ENCODE measurements at places on chromosomes 2 and 18. TPM values are rescaled to one million over a fixed set of nuclear protein-coding genes. Genes with fewer than 3 reads are reported as not detected.

Gene CTNNA2
- total RNA-seq: 117 TPM

Gene SLC16A14
- 0.56 TPM for total RNA-seq

Gene SPATA3
- total RNA-seq: 0.71 TPM

Gene MOGAT1
- not detected for total RNA-seq

- ATAC-seq: no peak
These were observed 138.3 kb upstream of the CYP1B1 start for GRCh38 chr2:38214209-38214717.

DNA sequence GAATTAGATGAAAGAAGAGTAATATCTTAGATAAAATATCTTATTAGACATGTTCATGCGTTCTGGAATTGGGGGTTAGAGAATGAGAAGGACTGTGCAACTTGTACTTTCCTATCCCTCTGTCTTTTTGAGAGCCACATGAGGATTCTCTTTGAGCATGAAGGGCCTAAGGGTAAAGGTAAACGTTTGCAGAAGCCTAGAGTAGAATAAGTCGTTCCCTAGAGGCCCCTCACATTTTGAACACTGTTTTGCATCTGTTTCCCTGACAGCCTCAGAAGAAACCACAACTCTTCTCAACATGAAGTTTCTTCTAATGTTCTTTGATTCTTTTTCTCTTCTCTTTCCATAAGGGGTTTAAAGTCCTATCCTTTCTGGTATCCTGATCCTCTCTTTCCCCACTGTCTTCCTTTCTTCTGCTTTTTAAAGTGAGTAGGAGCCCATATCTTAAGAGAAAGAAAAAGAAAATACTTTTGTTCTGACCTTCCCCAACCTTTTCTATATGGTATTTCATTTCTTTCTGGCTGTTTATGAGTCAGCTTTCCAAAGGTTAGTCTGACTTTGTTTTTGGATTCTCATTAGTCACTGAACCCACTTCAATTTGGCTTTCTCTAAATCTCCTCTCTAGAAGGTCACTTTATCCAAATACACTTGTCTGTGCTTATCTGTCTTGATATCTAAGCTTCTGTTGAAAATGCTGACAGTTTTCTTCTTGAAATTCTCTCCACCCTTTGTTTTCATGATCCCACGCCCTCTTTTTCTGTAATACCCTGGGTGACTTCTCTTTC, 34.8 kb downstream of the PPP1R1C start:
- no peak for ATAC-seq

- ATAC-seq: no peak
These were observed 30.4 kb downstream of the CIB4 start for GRCh38 chr2:26610504-26611335.

GRCh38 chr2:112795774-112796173, 11.5 kb upstream of the IL1A start:
- no peak for ATAC-seq

- ATAC-seq: no peak
These were observed 917.1 kb downstream of the DPP10 start for GRCh38 chr2:115359550-115359949.
